Fibroblast of the aortic adventitia (primary cell): ENCODE measurements at places on chromosomes 7 and 10.

GRCh38 chr7:158060216-158060615, 527.4 kb downstream of the PTPRN2 start:
- DNase-seq: no peak

- DNase-seq: peak; percentile 11
These were observed 98.0 kb upstream of the GLCCI1 start for GRCh38 chr7:7870555-7870954.

DNA sequence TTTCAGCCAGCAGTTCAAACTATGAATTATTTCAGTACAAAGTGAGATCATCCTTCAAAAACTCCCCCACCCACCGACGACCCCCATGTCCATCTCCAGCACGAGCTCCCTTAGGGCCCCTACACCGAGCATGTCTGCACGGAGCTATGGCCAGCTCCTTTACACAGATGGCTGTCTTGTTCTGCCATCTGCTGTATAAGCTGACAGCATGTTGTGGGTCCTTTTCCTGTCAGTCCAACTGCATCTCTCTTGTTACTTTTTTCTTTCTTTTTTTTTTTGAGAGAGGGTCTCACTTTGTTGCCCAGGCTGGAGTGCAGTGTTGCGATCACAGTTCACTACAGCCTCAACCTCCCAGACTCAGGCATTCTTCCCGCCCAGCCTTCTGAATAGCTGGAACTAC, 21.6 kb downstream of the NPC1L1 start:
- no peak for DNase-seq

DNA sequence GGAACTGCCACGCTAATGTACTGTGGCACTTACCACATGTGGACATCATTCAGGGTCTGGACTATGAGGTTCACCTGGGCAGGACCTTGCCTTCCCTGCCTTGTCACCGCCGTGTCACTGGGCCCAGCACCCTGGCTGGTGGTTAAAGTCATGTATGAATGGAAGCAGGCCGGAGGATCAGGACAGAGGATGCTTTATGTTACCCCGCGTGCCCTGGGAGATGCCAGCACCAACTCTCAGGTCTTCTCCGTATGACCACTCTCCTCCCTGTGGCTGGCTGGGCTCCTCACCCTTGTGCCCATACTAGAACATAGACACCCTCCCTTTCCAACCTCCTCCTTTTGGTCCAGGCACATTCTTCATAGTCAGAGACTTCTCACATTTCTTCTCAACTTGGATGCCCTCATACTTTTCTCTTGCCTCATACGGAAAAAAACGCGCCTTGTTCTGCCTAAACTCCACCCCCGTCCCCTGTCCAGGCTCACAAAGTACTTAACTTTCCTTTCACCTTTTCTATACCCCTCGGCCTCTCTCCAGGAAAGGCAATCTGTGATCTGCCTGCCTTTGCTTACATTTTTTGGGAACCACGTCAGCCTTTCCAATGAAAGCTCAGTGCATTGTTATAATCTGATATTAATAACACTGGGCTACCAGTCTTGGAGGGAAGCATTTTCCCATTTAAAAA, 240.0 kb downstream of the TEX36 start:
- DNase-seq: no peak

- no peak for DNase-seq
These were observed 87.2 kb upstream of the UNC5B start for GRCh38 chr10:71124921-71125748.

DNA sequence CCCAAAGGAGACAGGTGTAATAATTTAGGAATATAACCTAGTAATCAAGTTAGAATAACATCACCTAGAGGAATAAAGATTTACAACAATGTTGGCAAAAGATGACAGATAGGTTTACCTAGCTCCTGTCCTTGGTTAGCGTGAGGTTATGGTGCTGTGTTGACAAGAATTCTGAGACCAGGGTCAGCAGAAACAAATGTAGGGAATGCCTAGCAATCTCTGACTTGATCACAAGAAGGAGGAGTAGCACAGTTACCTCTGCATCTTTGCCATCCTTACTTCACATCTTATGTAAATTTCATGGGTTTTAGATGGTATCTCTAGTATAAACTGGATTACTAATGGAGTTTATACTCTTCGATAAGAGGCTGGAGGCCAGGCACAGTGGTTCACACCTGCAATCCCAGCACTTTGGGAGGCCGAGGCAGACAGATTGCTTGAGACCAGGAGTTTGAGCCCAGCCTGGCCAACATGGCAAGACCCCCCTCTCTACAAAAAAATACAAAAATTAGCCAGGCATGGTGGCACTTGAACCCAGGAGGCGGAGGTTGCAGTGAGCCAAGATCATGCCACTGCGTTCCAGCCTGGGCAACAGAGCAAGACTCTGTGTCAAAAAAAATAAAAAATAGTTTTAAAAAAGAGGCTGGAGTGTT, 37.1 kb downstream of the REEP3 start:
- DNase-seq: no peak

GRCh38 chr7:29987083-29987482, 2.5 kb downstream of the SCRN1 start:
- peak; percentile 17 for DNase-seq

DNA sequence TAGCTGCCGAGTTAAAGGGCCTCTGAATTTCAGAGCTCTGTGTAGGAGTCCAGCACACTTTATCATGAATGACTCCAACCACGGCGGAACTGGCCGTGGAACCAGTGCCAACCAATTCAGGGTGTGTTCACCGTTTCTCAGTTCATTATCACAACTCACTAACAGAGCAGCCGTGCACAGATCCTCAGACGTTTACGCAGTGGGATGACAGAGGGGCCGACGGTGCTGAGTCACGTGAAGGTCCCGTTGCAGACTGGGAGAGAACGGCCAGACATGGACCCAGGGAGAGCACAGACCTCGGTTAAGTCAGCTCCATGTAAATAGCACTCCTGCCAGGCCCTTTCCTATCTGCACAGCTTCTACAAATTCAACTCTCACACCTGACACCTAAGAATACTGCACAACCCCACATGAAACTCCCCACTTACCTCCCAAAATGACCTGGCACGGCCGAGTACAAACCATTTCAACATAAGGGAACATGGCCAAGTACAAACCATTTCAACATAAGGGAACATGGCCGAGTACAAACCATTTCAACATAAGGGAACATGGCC, 95.5 kb downstream of the DIP2C start:
- peak; percentile 90 for DNase-seq

GRCh38 chr7:44172803-44173424, 16.3 kb downstream of the GCK start:
- DNase-seq: no peak

- no peak for DNase-seq
These were observed 103.4 kb downstream of the TRRAP start for GRCh38 chr7:98981701-98982100.

DNA sequence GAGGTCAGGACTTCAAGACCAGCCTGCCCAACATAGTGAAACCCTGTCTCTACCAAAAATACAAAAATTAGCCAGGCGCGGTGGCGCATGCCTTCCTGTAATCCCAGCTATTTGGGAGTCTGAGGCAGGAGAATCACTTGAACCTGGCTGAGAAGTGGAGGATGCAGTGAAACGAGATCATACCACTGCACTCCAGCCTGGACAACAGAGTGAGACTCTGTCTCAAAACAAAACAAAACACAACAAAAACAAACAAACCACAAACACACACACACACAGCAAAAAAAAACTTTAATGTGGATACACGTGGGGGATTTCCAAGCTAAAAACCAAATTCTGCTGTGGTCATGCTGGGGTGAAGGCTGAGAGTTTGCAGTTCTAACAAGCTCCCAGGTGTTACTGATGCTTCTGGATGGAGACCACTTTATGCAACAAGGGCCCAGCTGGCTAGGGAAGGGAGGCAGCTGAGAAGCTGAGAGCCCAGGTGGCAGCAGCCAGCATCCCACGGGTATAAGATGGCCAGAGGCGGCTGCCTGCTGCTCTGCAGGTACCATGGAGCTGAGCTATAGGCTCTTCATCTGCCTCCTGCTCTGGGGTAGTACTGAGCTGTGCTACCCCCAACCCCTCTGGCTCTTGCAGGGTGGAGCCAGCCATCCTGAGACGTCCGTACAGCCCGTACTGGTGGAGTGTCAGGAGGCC, at the start of gene ZP3:
Gene ZP3 (plus strand): TSS at position 538 of the 699 bp plus-strand sequence. CDS start 15 bp downstream, at position 553.
- no peak for DNase-seq

DNA sequence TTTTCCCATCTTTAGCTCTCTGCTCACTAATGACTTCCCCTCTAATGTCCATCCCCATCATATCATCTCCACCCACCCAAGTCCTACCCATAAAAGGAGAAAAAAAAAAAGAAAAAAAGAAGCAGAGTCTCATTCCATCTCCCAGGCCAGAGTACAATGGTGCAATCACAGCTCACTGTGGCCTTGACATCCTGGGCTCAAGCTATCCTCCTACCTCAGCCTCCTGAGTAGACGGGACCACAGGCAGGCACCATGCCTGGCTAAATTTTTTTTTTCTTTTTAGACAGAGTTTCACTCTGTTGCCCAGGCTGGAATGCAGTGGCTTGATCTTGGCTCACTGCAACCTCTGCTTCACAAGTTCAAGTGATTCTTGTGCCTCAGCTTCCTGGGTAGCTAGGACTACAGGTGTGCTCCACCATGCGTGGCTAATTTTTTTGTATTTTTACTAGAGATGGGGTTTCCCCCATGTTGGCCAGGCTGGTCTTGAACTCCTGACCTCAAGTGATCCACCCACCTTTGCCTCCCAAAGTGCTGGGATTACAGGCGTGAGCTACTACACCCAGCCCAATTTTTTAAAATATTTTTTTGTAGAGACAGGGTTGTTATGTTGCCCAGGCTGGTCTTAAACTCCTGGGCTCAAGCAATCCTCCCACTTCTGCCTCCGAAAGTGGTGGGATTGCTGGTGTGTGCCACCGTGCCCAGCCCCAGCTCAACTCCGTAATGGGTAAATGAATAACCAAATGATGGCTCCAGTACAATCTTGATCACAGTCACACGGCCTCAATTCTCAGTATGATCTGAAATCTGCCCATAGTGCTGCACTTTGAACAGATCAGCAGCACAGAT, 24.6 kb upstream of the SGMS1 start:
- DNase-seq: no peak

- DNase-seq: no peak
These were observed 16.9 kb downstream of the MYO1G start for GRCh38 chr7:44961844-44962482.

- DNase-seq: no peak
These were observed 2.4 kb upstream of the AIFM2 start for GRCh38 chr10:70135046-70135445.

DNA sequence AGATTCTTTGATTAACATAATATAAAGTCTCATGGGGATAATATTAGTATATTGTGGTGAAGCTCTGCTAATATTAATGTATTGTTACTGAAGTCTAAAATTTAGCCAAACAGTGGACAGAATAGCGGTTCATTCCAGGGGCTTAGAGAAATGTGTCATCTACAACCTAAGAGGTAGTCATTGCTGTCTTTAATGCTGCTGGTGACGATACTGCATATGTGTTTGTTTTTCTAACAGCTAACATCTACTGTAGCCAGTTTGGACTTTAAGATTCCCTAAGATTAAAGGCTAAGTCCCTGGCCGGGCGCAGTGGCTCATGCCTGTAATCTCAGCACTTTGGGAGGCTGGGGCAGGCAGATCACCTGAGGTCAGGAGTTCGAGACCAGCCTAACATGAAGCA, 102.0 kb upstream of the SAMD8 start:
- DNase-seq: no peak

- DNase-seq: no peak
These were observed 52.3 kb downstream of the PARD3 start for GRCh38 chr10:34762603-34763299.

DNA sequence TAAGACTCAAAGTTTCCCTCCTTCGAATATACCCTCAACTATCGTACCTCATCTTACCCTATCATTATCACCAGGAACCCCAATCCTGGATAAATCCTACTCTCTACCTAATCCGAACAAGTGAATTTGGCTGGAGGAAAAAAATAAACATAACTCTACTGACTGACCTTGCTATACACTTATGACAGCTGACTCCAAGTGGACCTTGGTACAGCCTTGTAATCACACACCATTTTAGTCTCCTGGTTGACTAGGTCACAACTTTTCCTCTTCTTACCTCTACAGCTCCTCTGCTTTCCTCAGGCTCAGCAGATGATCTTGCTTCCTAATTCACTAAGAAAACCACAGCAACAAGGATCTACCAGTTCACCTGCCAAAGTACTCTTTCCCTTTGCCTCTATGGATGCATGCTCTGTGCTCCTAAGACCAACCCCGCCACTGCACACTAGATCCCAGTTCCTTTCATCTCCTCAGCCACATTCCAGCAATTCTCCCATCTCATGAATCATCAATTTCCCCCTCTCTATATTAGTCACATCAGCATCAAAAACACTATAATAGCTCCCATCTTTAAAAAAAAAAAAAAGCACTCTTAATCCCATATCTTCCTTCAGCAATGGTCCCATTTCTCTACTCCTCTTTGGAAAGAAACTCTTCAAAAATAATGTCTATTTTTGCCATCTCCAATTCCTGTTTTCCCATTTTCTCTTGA, 35.5 kb downstream of the COA1 start:
- peak; percentile 78 for DNase-seq

GRCh38 chr7:94266238-94266644, 128.5 kb upstream of the COL1A2 start:
- peak; percentile 75 for DNase-seq

- peak; percentile 49 for DNase-seq
These were observed 694.8 kb downstream of the KCNMA1 start for GRCh38 chr10:76942628-76943416.

GRCh38 chr7:121563177-121563576, 167.1 kb upstream of the FAM3C start:
- no peak for DNase-seq

DNA sequence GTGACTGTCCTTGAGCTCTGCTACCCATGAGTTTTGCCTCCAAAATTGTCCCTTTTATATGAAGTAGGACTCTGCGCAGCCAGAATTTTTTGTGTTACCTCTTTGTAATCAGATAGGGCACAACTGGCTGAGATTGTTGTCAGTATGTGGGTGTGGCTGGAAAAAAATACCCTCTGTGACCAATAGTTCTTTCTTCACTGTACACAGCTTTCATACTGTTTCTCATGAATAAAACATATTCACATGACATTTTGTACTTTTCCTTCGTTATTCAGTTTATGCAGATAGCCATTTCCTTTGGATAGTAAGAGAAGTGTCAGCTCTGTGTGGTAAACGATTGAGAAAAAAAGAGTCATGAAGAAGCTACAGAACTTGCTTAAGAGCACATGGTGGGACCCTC, 49.6 kb upstream of the WNT8B start:
- DNase-seq: no peak

GRCh38 chr10:14571866-14572507, 202.7 kb downstream of the FAM107B start:
- DNase-seq: peak; percentile 40
